ENCODE measurements at places on chromosomes 5 and 9.

DNA sequence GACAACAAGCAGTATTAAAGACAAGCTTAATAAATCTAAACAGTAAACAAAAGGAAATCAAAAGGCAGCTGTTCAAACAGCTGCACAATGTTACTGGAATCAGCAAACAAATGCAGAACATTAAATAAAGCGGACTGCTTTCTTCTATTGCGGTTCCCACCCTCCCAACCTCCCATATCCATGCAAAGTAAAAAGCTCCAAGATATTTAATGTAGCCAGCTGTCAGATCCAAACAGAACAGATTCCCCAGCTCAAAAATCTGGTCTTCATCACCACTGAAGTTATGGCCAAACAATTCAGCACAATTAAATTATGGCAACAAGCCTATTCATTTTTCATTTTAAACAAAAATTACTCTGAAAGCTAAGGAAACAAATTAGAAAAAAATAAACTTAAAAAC is 75.9 kb downstream of the SLC38A9 start:
- DNase-seq: no peak

DNA sequence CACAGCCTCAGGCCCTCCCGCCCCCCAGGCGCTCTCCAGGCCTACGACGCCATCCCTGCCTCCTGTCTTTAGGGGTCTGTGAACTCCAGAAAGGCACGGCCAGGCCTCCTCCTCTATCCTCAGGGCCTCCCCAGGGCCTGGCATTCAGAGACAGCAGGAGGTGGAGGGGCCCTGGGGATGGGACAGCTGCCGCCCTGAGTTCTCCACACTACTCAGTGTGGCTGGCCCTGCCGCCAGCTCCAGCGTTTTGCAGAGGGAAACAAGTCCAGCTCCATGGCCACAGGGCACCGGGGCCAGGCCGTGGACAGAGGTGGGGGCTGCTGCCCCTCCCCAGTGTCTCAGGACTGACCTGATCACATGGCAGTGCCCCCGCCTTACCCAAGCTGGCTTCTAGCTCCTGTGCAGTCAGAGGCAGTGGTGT is 16.4 kb downstream of the SH3GLB2 start:
- DNase-seq: no peak

DNA sequence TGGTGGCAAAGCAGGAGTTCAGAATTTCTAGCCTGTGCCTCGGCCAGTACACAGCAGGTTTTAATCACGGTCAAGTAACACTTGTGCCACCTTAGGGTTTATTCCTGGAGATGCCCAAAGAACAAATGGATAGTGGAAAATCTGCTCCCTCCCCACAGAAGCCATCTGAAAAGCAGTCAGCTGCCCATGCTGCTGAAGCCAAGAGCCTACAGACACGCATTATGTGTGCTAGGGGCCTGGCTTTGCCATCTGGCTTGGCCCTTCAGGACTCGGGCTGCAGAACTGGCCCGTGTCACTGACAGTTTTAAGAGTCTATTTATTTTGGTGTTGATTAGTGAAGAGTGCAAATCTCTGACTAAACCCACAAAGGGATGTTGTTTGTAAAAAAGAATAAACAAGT is 11.1 kb downstream of the ARSB start:
- DNase-seq: no peak

DNA sequence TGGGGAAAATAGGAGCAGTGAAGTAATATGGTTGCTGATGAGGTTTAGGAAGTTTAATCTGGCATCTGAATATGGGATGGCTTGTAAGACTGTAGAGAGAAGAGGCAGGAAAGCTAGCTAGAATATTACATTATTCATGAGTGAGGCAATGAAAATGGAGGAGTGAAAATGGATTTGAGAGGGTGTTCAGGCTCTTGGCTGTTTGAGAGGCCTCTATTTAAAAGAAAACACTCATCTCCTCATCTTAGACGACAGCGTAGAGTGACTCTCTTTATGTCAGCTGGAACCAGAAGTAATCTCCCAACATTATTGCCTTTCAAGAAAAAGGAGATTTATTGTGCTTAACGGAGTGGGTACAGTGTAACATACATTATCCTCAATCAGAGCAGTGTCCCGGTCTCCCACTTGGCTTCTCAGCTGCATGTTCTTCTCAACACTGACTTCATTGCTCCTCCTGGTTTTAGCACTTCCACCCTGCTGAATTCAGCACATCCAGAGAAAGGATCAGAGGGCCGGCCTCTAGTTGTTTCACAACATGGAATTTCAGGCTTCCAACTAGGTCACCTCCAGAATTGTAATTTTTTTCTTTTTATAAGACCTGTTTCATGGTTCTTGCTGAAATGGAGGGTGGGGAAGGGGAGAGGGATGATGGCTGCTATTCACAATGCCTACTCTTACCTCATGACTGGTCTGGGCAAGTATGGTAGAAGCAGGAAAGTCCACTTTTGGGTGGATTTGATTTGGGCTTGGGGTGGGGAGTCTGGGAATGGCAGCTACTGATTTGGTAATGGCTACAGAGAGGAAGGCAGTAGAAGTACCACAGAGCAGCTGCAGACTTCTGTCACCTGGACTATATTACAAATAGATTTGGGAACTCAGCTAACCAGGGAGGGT is 52.9 kb upstream of the KIAA1958 start:
- no peak for DNase-seq

DNA sequence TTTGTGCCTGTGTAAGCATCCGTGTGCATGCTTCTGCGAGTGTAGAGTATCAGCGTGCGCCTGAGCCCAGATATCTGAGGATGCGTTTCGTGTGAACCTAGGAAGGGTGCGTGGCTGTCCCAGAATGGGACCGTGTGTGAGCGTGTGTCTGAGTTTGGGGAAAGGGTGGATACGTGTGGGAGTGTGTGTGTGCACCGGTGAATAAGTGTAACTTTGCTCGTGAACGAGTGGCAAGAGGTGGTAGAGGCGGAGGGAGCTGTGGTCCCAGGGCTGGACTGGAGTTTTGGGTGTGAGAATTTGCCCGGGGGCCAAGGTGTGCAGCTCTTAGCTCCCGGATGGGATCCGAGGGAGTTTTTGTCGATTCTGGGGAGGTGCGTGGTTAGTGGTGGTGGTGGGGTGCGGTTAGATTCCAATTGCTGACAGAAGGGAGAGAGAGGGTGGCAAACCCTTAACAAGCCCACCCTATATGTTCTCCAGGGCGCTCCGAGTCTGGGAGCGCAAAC is 686 bp upstream of the COL27A1 start:
- no peak for DNase-seq

DNA sequence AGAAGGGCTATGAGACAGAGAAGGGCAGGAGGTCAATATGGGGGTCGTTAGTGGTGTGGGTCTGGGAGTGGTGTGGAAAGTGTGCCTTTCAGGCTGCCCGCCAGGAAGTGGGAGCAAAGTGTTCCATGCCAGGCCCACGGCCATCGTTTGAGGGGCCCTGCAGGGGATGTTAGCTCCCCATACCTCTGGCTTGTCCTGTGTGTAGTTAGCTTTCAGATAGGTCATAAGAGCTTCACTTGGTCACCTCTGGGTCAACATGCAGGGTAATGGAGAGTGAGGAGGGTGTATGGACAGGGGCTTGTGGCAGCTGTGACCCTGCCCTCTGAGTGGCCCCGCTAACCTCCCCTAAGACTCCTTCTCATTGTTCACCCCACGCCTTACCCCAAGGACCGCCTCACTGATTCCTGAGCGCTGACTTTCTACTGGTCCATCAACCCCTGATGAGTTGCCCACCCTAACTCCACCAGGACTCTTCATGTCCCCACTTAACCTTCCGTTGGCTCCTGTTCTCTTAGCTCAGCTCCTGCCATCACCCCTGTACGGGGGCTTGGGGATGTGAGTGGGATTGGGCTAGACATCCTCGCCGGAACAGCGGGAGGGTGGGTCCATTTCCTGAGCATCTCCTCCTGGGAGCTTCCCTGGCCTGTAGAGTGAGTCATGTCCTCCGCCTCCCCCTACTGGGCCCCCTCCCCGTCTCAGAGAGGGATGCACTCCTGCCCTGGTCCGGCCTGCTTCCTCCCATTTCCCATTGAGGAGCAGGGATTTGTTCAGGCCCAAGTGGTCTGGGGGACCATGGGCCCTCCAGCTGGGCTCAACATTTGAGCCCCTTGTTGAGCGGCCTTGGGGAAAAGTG is 125.7 kb downstream of the FGF18 start:
- DNase-seq: no peak

- DNase-seq: no peak
Measured at GRCh38 chr9:117734082-117734481, 29.9 kb downstream of the TLR4 start.

DNA sequence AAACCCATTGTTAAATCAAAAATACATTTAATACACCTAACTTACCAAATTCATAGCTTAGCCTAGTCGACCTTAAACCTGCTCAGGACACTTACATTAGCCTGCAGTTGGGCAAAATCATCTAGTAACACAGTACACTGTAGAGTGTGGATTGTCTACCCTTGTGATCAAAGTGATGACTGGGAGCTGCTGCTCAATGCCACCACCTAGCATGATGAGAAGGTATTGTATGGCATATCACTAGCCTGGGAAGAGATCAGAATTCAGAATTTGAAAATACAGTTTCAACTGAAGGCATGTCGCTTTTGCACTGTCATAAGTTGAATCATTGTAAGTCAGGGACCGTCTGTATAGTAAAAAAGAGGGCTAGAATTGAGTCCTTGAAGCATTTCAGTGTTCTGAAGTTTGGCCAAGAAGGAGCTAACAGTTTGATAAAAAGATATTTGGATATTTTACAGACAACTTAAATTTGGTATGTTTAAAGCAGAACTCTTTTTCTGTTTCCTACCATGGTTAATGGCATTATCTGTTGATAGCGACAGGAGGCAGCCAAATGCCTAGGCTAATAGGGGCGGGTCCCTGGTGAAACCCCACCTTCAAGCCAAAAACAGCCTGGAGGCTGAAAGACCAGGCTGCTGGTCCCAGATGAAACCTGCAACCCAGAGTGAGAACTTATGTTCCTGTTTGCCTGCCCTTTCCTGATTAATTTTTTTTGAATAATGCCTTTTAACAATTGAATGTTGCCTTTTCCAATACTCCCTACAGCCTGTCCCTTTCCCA is 23.0 kb downstream of the SMIM15 start:
- no peak for DNase-seq

DNA sequence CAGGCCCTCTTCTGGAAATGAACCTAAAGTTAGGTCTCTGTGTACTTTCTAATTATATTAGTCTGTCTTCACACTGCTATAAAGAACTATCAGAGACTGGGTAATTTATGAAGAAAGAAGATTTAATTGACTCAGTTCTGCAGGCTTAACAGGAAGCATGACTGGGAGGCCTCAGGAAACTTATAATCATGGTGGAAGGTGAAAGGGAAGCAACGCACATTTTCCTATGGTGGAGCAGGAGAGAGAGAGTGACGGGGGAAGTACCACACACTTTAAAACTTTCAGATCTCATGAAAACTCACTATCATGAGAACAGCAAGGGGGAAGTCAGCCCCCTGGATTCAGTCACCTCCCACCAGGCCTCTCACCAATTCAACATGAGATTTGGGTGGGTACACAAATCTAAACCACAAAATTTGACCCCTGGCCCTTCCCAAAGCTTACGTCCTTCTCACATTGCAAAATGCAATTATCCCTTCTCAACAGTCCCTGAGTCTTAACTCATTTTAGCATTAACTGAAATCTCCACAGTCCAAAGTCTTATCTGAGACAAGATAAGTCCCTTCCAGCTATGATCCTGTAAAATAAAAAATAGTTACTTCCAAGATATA is 40.7 kb downstream of the TRIP13 start:
- DNase-seq: no peak

DNA sequence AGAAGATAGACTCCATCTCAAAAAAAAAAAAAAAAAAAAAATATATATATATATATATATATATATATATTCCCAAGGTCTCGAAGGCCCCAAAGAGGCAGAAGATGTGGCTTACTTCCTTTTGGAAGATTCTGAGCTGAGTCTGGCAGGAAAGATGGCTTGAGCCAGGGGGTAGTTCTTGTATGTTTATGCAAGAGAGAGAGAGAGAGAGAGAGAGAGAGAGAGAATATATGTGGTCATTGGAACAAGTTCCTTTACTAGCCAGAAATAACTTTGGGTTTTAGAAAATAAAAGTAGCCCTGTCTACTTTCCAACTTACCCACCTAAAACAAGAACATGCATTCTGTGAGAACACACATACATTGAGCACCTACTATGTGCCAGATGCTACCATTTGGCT is 17.6 kb downstream of the NCS1 start:
- DNase-seq: no peak

DNA sequence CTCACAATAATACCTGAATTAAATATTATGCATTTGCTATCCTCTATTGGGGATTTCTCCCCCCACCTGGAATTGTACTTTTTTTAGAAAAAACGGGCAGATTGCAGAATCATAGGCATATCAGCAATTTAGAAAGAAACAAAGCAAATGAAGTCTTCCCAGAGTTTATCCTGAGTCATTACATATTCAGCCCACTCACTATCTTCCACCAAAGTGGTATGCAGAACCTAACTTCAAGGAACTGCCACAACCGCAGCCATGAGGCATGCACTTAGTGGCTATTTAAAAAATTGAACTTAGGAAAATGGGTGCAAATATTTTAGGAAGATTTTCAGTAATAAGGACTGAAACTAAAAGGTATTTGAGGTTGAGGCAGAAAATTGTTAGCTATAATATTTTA is 48.6 kb downstream of the UBAP1 start:
- DNase-seq: no peak

All from nephron progenitor cell (in vitro differentiated cells).